ENCODE measurements at places on chromosomes 16 and 17.

DNA sequence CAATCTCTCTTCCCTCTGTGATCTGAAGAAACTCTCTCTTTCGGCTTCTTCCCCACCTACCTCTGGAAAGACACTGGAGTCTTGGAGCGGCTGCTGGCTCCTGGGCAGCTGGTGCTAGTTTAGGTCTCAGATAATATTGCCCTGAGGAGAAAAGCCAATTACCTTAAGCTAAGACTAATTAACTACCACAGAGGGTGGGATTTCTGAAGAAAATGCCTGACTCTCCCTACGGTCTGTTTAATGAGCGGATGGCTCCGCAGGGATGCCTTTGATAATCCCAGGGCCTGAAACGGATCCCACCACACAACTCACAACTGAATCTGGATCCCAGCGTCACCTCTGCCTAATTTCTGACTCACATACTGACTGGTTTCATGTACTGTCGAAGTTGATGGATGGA, 127.0 kb upstream of the NLRP1 start:
- no peak for DNase-seq

DNA sequence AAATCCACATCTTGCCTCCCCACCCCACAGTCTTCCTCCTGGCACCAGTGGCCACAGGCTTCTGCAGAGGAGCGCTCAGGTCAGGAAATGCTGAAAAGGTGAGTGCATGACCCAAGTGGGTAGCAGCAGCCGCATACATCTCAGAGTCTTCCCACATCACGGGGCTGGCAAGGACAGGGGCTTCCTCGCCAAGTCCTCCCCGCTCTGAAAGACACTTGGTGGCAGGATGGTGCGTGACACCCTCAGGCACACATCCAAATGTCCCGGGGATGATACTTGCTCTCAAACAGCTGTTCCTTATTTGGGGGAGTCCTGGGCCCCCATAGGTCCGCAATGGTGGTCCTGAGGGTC, 8.8 kb upstream of the SLC16A5 start:
- no peak for DNase-seq

DNA sequence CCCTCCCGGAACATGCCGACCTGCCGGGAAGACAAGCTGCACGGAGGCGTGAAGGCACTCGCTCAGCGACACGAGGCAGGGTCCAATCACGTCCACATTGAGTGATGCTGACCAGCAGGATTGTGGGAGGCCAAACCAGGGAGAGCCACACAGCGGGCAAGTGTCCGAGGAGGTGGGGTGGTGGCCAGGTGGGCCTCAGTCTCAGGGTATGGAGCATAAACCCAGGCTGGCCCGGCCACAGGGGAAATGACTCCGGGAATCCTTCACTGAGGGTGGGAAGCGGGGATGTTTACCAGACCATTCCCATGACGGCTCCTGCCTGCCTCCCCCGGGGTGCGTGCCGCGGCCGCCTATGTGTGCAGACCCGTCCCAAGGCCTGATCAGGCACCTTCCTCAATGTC, 62.5 kb downstream of the RPH3AL start:
- no peak for DNase-seq

GRCh38 chr16:88533932-88534637, 36.1 kb upstream of the ZC3H18 start:
- DNase-seq = peak; percentile 100

GRCh38 chr16:71767060-71767900, 41.4 kb downstream of the AP1G1 start:
- DNase-seq = no peak

GRCh38 chr16:53159781-53160436, 105.1 kb downstream of the CHD9 start:
- peak; percentile 1 for DNase-seq
